ENCODE measurements at places on chromosomes 7 and 10. TPM values are rescaled to one million over a fixed set of nuclear protein-coding genes. Genes with fewer than 3 reads are reported as not detected.

- H3K36me3 ChIP-seq: 0 out of 2 replicates have a peak, but pooled peaks cover 10% of the 10 kb centered on the region
- H3K4me3 ChIP-seq: no peak overlapping the region
- no peak overlapping the region for H3K27ac ChIP-seq
- peaks cover 23% of the 10 kb centered on the region for H3K4me1 ChIP-seq
- no peaks in the 10 kb centered on the region for H3K27me3 ChIP-seq
Observed at GRCh38 chr10:29473087-29473356, 161.7 kb downstream of the SVIL start.

MAGI2 gene
- not detected for total RNA-seq

- H3K36me3 ChIP-seq: no peaks in the 10 kb centered on the region
- no peak overlapping the region for H3K27ac ChIP-seq
- no peaks in the 10 kb centered on the region for H3K4me1 ChIP-seq
- no peak for DNase-seq
Observed at GRCh38 chr10:70493660-70494234, 15.2 kb downstream of the PALD1 start.

DNA sequence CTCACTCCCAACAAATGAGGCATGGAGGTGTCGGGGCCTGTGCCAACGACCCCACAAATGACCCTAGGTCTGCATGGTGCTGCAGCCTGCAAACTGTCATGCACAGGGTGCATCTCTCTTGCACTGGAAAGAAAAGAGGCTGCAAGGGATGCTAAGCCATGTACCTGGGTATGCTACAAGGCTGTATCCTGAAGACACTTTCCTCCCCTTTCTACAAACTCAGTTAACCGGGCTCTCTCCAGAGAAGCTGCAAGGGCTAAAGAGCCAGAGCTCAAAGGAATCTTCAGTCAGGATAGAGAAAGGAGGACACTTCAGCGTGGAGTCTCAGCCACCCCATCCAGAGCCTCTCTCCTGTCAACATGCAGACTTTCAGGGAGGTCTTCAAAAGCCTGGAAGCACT is 449.0 kb downstream of the GRID1 start:
- no peak overlapping the region for H3K4me3 ChIP-seq
- H3K27ac ChIP-seq: no peak overlapping the region
- H3K27me3 ChIP-seq: no peaks in the 10 kb centered on the region
- H3K4me1 ChIP-seq: no peaks in the 10 kb centered on the region

HOXA9 gene
- 69.0 TPM for total RNA-seq

DNA sequence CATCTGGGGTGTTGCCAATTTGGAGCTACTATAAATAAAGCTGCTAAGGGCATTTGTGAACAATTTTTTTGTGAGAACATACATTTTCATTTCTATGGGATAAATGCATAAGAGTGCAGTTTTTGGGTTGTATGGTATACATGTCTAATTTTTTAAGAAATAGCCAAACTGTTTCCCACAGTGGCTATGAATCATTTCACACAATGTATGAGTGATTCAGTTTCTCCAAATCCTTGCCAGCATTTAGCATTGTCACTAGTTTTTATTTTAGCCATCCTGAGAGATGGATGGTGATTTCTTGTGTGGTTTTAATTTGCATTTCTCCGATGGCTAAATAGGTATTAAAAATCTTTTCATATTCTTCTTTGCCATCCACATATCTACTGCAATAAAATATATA is 105.3 kb downstream of the AMPH start:
- DNase-seq: no peak
- H3K36me3 ChIP-seq: no peaks in the 10 kb centered on the region
- H3K27ac ChIP-seq: no peak overlapping the region
- no peak overlapping the region for H3K4me3 ChIP-seq
- no peaks in the 10 kb centered on the region for H3K4me1 ChIP-seq

GFRA1 gene
- total RNA-seq: not detected

DNA sequence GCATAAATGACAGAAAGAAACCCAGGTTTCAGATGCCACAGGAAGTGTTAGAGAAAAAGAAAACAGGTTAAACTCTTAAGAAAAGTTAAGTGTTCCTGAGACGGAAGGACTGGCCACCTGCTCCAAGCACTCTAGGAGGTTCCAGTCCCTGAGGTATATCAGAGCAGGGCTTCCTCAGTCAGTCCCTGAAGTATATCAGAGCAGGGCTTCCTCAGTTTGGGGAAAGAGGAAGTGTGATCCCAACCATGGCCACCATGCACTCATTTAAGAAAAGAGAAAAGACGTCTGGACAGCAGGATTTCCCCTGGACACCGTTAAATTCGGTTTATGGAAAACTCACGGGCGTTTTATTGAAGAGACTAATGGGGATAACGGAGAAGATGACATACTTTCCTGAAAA is 133.4 kb upstream of the PFKP start:
- no peak for DNase-seq
- no peak overlapping the region for H3K27ac ChIP-seq
- H3K4me1 ChIP-seq: no peaks in the 10 kb centered on the region
- no peak overlapping the region for H3K4me3 ChIP-seq

- no peaks in the 10 kb centered on the region for H3K36me3 ChIP-seq
- H3K4me3 ChIP-seq: no peak overlapping the region
- no peaks in the 10 kb centered on the region for H3K4me1 ChIP-seq
- H3K27me3 ChIP-seq: no peaks in the 10 kb centered on the region
- peak; percentile 73 for DNase-seq
- no peak overlapping the region for H3K27ac ChIP-seq
Observed at GRCh38 chr10:89563861-89564478, 28.6 kb upstream of the SLC16A12 start.

- no peak overlapping the region for H3K4me3 ChIP-seq
- no peak for DNase-seq
- no peak overlapping the region for H3K27ac ChIP-seq
- H3K4me1 ChIP-seq: peaks cover 11% of the 10 kb centered on the region
Observed at GRCh38 chr10:124732931-124733570, 11.1 kb downstream of the FAM53B start.

- no peaks in the 10 kb centered on the region for H3K36me3 ChIP-seq
- H3K27me3 ChIP-seq: no peaks in the 10 kb centered on the region
- DNase-seq: no peak
Observed at GRCh38 chr10:129659508-129660268, 192.6 kb downstream of the MGMT start.

- no peaks in the 10 kb centered on the region for H3K36me3 ChIP-seq
- no peak overlapping the region for H3K27ac ChIP-seq
- H3K4me3 ChIP-seq: no peak overlapping the region
- no peak for DNase-seq
Observed at GRCh38 chr7:72309476-72309875, 102.7 kb downstream of the CALN1 start.

DNA sequence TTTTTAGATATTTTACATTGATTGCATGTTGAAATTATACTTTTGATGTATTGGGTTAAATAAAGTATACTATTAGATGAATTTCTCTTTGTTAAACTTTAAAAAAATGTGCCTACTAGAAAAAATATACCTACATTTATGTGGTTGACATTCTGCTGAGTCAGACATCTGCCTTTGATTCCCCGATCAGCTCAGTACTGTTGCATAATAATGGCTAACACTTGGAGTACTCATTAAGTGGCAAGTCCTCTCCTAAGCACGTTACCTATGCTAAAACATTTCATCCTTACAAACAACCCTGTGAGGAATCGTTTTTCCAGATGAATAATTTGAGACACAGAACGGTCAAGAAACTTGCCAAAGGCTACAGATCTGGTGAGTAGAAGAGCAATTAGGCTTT is 14.0 kb upstream of the SEM1 start:
- H3K27me3 ChIP-seq: no peaks in the 10 kb centered on the region
- no peak overlapping the region for H3K27ac ChIP-seq
- DNase-seq: no peak
- H3K36me3 ChIP-seq: no peaks in the 10 kb centered on the region
- no peak overlapping the region for H3K4me3 ChIP-seq

DNA sequence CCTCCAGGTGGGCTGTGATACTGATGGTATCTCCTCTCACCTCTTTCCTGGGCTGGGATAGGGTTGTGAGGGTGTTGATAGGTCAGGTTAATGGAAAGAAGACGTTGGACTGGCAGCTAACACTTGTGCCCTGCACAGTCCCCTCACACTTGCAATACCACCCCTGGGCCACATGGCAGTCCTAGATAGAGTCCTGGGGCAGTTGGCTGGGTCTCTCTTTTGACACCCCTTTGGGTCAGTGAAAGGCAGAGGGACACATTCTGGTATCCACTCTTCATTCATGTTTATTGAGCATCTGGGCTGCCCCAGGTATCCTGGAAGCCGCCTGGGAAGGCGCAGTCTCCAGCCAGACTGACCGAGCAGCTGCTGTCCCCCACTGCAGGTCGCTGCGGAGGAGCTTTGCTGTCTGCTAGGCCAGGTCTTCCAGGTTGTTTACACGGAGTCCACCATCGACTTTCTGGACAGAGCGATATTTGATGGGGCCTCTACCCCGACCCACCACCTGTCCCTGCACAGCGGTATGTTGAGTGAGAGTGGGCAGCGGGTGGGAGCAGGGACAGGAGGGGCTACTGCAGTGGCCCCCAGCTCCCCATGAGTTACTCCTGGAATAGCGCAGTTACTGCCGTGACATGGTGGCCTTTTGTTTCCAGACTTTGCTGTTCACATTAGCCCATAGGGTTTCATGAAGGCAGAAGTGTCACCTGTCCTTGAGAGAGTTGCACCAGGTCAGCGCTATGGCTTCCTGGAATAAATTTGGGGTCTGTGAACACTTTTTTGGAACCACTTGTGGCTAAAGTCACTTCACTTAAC is 19.1 kb downstream of the NACAD start:
- DNase-seq: no peak
- no peaks in the 10 kb centered on the region for H3K27me3 ChIP-seq
- no peak overlapping the region for H3K4me3 ChIP-seq
- H3K4me1 ChIP-seq: no peaks in the 10 kb centered on the region
- no peak overlapping the region for H3K27ac ChIP-seq

DNA sequence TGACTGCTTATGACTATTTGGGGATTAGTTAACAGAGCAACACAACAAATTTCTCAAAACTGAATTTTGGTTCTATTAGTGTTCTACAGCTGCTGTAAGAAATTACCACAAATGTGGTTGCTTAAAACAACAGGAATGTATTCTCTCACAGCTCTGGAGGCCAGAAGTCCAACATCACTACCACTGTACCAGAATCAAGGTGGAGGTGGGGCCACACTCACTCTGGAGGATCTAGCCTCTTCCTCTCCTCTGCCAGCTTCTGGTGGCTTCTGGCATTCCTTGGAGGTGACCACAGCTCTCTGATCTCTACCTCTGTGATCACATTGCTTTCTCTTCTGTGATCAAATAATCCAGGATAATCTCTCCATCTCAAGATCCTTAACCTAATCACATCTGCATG is 194.7 kb upstream of the BMPER start:
- no peak overlapping the region for H3K27ac ChIP-seq
- H3K4me1 ChIP-seq: no peaks in the 10 kb centered on the region
- DNase-seq: no peak
- H3K36me3 ChIP-seq: no peaks in the 10 kb centered on the region

DNA sequence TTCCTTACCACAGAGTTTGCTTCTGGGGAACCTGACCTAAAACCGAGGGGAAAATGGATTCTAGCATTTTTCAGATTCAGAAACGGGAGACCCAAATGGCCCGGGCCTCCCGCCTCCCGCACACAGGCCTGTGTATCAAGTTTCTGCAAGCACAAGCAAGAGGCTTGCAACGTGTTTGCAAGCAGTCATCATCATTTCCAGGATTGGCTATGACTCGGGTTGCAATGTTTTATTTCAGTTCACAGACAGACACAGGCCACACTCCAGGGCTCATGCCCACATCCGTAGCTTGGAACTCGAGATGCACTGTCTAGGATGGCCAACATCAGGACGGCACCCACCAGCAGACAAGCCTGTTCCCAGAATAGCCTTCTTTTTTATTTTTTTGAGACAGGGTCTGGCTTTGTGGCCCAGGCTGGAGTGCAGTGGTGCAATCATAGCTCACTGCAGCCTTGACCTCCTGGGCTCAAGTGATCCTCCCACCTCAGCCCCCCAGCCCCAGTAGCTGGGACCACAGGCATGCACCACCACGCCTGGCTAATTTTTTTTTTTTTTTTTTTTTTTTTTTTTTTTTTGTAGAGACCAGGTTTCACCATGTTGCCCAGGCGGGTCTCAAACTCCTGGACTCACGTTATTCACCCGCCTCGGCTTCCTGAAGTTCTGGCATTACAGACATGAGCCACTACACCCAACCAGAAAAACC is 68.1 kb upstream of the FOXK1 start:
- no peak overlapping the region for H3K27ac ChIP-seq
- H3K4me3 ChIP-seq: no peak overlapping the region
- no peaks in the 10 kb centered on the region for H3K27me3 ChIP-seq
- DNase-seq: no peak
- no peaks in the 10 kb centered on the region for H3K36me3 ChIP-seq

GRCh38 chr10:23095966-23096801 is 805 bp downstream of the MSRB2 start:
- peak overlapping the region; percentile 86 for H3K4me3 ChIP-seq
- peaks cover 17% of the 10 kb centered on the region for H3K4me1 ChIP-seq
- peak overlapping the region; percentile 30 for H3K27ac ChIP-seq
- DNase-seq: no peak
- no peaks in the 10 kb centered on the region for H3K36me3 ChIP-seq

GRCh38 chr10:36717118-36717517 is 408.3 kb upstream of the ANKRD30A start:
- peak overlapping the region; percentile 80 for H3K27ac ChIP-seq
- H3K4me3 ChIP-seq: no peak overlapping the region
- no peaks in the 10 kb centered on the region for H3K27me3 ChIP-seq
- DNase-seq: peak; percentile 82
- H3K36me3 ChIP-seq: no peaks in the 10 kb centered on the region

RASA4 gene
- total RNA-seq: 15.8 TPM

DNA sequence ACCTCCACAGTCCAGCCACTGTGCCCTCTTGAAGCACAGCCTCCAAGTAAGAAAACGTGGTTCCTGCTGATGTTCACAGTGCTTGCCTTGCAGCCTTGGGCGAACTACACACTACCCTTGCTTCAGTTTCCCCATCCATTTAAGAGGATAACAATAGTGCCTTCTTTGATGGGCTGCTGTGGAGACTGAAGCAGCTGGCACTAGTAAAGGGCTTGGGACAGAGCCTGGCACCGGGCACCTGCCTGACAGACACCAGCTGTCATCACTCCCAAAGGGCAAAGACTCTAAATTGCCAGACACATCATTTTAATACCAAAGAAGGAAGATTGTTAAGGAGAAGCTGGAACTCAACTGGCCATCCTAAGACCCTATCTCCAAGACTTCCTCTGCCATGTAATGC is 3.1 kb upstream of the C10orf90 start:
- no peaks in the 10 kb centered on the region for H3K4me1 ChIP-seq
- H3K36me3 ChIP-seq: no peaks in the 10 kb centered on the region
- H3K4me3 ChIP-seq: no peak overlapping the region
- H3K27ac ChIP-seq: no peak overlapping the region
- H3K27me3 ChIP-seq: no peaks in the 10 kb centered on the region
- no peak for DNase-seq

DNA sequence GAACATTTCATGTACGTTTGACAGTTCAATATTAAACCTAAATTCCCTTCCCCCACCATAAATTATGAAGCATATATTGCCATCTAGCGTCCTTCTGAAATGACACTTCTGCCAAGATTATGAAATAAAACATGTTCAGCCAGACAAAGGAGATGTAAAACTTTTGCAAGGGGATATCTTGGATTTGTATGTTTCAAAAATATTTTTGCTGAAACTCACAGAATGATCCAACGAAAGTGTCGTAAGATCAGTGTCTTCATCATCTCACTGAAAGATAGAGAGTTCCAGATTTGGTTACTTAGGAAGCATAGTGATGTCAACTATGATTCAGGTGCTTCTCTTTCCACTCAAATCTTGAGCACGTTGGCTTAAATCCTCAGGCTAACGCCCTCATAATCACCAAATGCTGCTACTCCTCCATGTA is 904.3 kb downstream of the XPNPEP1 start:
- no peaks in the 10 kb centered on the region for H3K36me3 ChIP-seq
- peaks cover 8% of the 10 kb centered on the region for H3K4me1 ChIP-seq
- H3K4me3 ChIP-seq: no peak overlapping the region

GRCh38 chr7:22219739-22220493 is 137.0 kb downstream of the RAPGEF5 start:
- H3K27ac ChIP-seq: no peak overlapping the region
- H3K4me1 ChIP-seq: no peaks in the 10 kb centered on the region
- H3K27me3 ChIP-seq: no peaks in the 10 kb centered on the region
- DNase-seq: no peak
